ENCODE measurements at places on chromosomes 3 and 15. TPM values are rescaled to one million over a fixed set of nuclear protein-coding genes. Genes with fewer than 3 reads are reported as not detected.

DNA sequence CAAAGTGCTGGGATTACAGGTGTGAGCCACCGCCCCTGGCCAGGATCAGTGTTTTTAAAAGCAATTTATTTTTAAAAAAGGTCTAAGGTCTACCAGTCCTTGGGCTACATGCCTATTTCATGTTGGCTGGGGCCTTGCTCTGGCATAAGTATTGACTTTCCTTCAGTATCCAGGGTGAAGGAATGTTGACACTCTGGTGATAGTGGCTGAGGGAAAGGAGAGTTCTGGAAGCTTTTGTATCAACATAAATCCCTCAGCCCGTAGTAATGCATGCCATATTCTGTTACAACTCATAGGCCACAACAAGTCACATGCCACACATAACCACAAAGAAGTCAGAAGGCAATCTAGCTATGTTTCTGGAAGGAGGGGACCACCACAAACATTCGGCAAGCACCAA is 273.9 kb downstream of the ROBO2 start:
- no peak overlapping the region for H3K27ac ChIP-seq
- H3K4me3 ChIP-seq: no peak overlapping the region
- no peaks in the 10 kb centered on the region for H3K27me3 ChIP-seq
- no peak for DNase-seq
- no peaks in the 10 kb centered on the region for H3K4me1 ChIP-seq

The ECE2 gene
- not detected for total RNA-seq

DNA sequence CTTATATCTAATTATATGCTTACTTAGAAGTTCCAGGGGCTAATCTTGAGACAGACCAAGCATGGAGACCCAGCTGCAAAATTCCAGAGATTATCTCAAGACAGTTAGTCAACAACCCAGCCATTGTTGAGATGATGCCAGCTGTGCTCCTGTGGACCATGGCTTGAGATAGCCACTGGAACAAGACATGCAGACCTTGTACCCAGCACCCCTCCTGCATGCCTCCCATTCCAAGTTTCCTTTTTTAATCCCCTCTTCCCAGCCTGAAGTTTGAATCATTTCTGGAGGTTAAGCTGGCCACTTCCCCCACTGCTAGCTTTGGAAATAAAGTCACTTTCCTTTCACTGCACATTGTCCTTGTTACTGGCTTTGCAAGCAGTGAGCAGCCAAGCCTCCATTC is 53.8 kb downstream of the IMPG2 start:
- DNase-seq: no peak
- H3K4me3 ChIP-seq: no peak overlapping the region
- H3K27me3 ChIP-seq: no peaks in the 10 kb centered on the region

The DUOX1 gene
- not detected for total RNA-seq

DNA sequence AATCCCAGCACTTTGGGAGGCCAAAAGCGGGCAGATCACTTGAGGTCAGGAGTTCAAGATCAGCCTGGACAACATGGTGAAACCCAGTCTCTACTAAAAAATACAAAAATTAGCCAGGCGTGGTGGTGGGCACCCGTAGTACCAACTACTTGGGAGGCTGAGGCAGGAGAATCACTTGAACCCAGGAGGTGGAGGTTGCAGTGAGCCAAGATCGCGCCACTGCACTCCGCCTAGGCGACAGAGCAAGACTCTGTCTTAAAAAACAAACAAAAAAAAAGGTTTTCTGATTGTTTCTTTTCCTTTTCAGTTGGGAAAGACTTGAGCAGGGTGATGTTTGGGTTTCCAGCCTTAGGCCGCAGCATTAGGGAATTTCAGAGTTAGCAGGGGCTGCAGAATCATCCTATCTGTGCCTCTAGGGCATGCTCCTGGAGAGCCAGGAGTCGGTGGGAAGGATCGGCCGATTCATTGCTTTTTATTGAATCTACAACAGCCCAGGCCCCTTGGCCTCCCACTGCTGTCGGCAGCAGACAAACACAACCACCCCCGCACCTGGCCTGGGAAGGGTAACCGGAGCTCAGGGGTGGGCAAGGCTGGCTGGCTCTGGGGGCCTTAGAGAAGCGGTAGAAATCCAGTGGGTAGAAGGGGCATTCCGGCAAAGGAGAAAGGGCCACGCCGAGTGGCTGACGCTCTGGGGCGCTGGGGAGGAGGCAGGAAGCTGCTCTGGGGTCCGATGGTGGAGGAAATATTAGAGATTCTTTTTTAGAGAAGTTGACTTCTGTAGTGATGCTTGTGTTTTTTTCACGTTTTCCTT is 6.3 kb downstream of the CHAC1 start:
- H3K36me3 ChIP-seq: peaks cover 5% of the 10 kb centered on the region
- DNase-seq: no peak
- H3K4me3 ChIP-seq: no peak overlapping the region
- no peak overlapping the region for H3K27ac ChIP-seq
- H3K4me1 ChIP-seq: peaks cover 14% of the 10 kb centered on the region

GRCh38 chr3:114756506-114757279 is 390.4 kb downstream of the ZBTB20 start:
- H3K27ac ChIP-seq: no peak overlapping the region
- peaks cover 4% of the 10 kb centered on the region for H3K4me1 ChIP-seq
- no peaks in the 10 kb centered on the region for H3K27me3 ChIP-seq
- no peak overlapping the region for H3K4me3 ChIP-seq
- no peak for DNase-seq

- no peaks in the 10 kb centered on the region for H3K4me1 ChIP-seq
- no peak overlapping the region for H3K4me3 ChIP-seq
Measured at GRCh38 chr3:44419116-44419922, 58.2 kb downstream of the ZNF445 start.

GRCh38 chr3:157347577-157348303 is 88.9 kb upstream of the PTX3 start:
- H3K27me3 ChIP-seq: no peaks in the 10 kb centered on the region
- DNase-seq: no peak
- no peak overlapping the region for H3K27ac ChIP-seq
- H3K4me3 ChIP-seq: no peak overlapping the region

The USP3 gene
- 75.6 TPM for total RNA-seq

- no peaks in the 10 kb centered on the region for H3K4me1 ChIP-seq
- H3K36me3 ChIP-seq: no peaks in the 10 kb centered on the region
- no peak overlapping the region for H3K4me3 ChIP-seq
- H3K27me3 ChIP-seq: peaks cover 7% of the 10 kb centered on the region
Measured at GRCh38 chr15:70974004-70974832, 81.6 kb downstream of the LRRC49 start.

The IMPG2 gene
- 0.62 TPM for total RNA-seq

The MAP6D1 gene
- total RNA-seq: 2.7 TPM

DNA sequence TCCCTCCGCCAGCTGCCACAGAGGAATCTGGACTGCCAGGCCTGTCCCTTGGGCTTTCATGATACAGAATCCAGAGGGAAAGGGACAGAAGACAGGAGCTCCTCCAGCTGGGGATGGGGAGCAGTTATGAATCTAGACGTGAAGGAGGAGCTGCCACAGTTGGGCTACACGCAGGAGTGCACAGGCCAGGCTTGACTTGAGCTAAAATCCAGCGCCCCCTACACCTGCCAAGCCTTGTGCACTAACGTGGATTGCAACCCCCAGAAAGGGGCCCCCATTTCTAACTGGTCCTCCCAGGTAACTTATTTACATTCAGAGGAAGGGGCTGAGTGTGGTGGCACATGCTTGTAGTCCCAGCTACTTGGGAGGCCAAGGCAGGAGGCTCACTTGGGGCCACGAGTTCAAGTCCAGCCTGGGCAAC is 14.3 kb downstream of the KLHL6 start:
- H3K27me3 ChIP-seq: no peaks in the 10 kb centered on the region
- H3K36me3 ChIP-seq: peaks cover 18% of the 10 kb centered on the region
- DNase-seq: no peak
- H3K4me1 ChIP-seq: peaks cover 50% of the 10 kb centered on the region
- peak overlapping the region; percentile 72 for H3K4me3 ChIP-seq

The HHLA2 gene
- total RNA-seq: 3.9 TPM

DNA sequence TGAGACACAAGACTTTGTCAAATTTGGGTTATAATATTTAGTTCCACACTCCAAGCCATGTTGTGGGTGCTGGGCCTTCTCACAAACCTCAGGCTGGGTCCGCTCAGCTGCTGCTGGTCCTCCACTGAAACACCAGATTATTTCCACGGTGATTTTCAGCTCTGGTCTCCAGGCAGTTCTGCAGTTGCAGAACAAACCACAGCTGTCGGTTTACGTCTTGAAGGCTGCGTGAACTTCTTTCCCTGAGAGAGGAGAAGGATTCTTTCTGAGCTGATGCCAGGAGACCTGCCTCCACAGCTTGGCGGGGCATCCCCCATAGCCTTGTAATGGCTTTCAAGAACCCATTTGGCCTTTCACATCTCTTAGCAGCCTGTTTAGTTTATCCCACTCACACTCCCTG is 16.2 kb downstream of the GALNT15 start:
- H3K27me3 ChIP-seq: peaks cover 5% of the 10 kb centered on the region
- no peaks in the 10 kb centered on the region for H3K36me3 ChIP-seq
- H3K27ac ChIP-seq: no peak overlapping the region
- H3K4me3 ChIP-seq: no peak overlapping the region
- H3K4me1 ChIP-seq: peaks cover 3% of the 10 kb centered on the region

The SGO1 gene
- 34.5 TPM for total RNA-seq
